ENCODE measurements at places on chromosomes 3 and 15.
A peak's percentile ranks its signal among the peaks of the same experiment; 100 is the strongest.

GRCh38 chr15:101496198-101496986 is 6.9 kb upstream of the PCSK6 start:
- DNase-seq = no peak

DNA sequence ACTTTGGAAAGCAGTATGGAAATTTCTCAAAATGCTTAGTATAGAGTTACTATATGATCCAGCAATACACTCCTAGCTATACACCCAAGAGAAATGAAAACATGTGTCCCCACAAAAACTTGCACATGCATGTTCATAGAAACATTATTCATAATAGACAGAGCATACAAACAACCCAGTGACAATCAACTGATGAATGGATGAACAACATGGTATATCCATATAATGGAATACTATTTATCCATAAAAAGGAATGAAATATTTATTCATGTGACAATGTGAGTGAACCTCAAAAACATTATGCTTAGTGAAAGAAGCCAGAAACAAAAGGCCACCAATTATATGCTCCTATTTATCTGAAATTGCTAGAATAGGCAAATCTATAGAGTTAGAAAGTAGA is 6.7 kb downstream of the MYH15 start:
- no peak for DNase-seq

DNA sequence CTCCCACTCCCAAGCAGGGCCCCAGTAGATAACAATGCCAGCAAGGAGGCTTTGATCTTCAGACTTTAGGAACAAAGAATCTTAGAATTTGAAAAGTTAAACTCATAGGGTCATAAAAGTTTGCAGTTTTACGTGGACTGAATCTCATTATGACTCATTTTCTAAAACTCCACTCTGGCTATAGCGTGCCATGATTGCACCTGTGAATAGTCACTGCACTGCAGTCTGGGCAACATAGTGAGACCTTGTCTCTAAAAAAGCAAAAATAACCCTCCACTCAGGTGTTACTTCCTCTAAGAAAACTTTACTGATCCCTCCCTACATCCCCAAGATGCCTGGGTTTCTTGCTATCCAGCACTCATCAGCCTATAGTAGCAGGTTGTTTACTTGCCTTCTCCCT is 104.5 kb downstream of the IL20RB start:
- no peak for DNase-seq

DNA sequence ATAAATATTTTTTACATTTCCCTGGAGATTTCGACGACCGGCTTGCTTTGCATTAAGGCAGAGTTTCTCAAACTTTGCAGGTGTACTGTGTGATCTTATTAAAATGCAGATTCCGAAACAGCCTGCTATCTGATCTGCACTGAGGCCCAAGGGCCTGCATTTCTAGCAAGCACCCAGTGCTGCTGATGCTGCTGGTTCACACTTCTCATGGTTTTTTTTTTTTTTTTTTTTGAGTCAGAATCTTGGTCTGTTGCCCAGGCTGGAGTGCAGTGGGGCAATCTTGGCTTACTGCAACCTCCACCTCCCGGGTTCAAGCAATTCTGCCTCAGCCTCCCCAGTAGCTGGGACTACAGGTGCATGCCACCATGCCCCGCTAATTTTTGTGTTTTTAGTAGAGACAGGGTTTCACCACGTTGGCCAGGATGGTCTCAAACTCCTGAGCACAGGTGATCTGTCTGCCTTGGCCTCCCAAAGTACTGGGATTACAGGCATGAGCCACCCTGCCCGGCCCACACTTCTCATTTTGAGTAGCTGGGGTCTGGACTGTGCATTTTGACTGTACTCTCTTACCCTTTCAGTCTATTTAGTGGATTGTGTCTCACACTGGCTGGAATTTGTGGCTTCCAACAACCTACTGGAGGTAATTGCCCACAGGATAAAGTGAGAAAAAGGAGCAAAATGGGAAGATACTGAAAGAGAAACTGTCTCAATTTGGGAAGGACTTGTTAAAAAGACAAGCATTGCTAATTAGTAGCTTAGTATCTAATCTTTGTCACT is 94.1 kb downstream of the ITPR1 start:
- DNase-seq = no peak

GRCh38 chr3:70550723-70551319 is 238.4 kb upstream of the MDFIC2 start:
- DNase-seq = peak; percentile 29

- DNase-seq = no peak
Measured at GRCh38 chr15:28992336-28992864, 106.6 kb downstream of the APBA2 start.

DNA sequence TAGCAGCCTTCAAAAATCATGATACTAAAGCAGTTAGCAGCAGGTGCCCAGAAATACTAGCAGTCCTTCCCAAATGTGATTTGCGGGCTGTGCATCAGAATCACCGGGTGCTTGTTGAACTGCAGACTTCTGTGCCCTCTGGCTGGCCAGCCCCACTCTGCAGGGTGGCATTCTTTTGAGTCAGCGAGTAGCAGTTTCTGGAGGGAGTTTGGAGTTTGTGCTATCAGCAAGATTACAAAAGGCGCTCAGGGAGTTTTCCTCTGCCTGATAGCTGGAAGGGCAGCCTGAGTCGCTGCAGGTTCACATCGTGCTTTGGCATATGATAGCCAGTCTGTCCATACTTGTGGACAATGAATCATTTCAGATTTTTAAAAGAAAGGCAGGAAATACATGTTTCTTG is 57.6 kb downstream of the CLDN11 start:
- DNase-seq = no peak

DNA sequence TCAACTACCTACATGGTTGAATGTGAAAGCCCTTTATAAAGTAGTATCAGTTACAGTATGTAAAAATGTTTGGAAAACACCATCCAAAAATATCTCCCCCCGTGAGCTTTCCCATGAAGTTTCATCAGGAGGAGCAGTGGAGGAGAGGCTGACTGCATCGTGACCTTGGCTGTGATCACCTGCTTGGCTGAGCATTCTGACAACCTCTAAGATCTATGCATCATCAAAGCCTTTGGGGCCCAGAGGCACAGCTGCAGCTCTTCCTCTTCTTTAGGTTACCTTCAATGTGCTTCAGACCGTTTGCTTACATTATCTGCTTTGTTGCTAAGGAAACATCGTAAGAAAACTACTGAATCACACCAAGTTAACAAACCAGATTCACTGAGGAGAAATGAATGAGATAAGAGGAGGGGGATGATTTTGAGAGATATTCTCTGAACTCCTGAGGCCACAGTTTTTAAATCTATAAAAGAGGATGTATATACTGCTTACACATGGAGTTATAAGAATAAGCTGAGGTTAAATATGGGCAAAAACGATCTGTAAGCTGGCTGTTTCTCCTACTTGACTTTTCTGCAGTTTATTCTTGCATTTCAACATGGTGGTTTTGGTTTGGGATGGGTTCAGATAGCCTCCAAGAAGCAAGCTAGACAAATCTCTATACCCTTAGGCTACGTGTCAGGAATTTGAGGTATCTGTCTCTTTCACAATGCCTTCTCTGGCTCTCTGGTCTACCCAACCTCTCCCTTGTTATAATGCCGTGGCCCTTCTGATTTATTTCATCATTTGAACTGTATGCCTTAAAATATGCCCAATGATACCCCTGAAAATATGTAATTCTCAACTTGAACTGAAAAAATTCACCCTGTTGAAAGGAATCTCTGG is 4.0 kb downstream of the GCSAM start:
- no peak for DNase-seq

- no peak for DNase-seq
Measured at GRCh38 chr3:179079537-179079936, 7.9 kb upstream of the ZMAT3 start.

GRCh38 chr3:169259661-169260060 is 403.9 kb downstream of the MECOM start:
- DNase-seq = no peak

- DNase-seq = no peak
Measured at GRCh38 chr3:162507397-162507796, 1010.8 kb downstream of the OTOL1 start.

- no peak for DNase-seq
Measured at GRCh38 chr3:18189282-18190050, 235.7 kb downstream of the SATB1 start.

DNA sequence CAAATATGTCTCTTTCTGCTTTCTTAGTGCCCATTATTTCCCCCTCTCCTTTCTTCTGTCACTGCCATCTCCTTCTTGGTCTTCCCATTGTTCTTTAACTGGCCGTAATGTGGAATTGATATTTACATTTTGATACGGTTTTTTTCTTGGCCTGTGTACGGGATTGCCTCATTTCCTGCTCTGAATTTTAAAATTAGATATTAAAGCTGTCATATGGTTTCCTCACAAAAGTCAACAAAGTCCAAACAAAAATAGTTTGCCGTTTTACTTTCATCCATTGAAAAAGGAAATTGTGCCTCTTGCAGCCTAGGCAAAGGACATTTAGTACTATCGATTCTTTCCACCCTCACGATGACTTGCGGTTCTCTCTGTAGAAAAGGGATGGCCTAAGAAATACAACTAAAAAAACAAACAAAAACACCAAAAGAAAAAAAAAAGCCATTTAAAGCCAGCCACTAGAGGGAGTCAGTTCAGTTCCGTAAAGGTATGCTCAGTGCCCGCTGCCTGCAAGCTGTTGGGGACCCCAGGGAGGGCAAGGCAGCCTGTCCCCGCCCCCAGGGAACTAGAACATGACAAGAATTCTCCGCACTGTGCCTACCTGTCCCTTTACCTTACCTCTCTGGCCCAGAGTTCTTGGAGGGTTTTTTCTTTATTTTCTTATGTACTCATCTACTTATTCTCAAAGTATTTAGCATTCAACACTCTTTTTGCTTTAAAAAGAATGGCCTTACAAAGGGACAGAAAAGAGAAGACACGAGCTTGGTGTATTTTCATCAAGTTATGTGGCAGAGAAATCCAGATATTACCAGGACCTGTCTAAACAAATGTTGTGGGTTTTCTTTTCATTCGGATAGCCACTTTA is 30.0 kb upstream of the NR2E3 start:
- no peak for DNase-seq

- DNase-seq = no peak
Measured at GRCh38 chr15:64398575-64398974, 10.9 kb downstream of the TRIP4 start.

DNA sequence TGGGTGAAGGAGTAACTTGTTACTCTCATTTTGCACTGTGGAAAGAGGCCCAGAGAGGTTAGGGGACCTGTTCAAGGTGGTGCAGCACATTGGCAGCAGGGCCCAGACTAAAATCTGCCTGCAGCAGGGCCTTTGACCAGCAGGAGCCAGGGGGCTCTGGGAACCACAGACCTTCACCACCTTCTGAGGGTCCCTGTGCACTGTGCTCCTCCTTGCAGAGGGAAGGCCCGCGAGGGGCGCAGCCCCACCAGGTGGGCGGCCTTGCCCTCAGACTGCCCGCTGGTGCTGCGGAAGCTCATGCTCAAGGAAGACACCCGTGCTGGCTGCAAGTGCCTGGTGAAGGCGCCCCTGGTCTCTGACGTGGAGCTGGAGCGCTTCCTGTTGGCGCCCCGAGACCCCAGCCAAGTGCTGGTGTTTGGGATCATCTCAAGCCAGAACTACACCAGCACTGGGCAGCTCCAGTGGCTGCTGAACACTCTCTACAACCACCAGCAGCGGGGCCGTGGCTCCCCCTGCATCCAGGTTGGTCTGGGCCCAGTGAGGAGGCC is 61.5 kb upstream of the FGD5 start:
- no peak for DNase-seq

DNA sequence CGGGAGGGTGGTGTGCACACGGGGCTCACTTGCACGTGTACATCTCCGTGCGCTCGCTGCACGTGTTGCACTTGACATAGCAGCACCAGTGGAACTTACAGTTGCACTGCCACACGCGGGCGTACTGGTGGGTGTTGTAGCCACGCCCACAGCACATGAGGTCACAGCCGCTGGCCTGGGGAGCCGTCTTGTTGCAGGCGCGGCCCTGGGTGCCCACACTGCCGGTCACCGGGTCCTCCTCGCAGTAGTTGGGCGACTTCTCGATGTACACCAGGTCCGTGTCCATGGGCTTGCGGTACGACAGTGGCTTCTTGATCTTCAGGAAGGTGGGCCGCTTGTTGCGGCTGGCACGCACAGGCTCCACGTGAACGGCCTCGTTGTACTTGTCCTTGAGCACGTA is 61.0 kb downstream of the WNT7A start:
- DNase-seq = no peak

DNA sequence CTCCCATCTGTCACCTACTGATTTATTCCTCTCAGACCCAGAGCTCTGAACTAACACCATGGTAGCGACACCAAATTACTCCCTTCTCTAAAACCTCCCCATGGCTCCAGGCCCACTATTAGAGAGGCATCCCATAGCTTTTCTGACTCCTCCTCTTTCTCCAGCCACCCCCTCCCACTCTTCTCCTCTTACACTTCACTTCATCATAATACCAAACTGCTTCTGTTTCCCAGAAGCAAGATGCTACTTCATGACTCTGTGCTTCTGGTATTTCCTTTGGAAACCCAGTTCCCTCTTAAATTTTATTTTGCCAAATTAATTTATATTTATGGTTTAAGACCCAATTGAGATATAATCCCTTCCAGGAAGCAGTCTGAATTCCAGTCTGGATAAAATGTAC is 465.1 kb upstream of the PDZRN3 start:
- no peak for DNase-seq

DNA sequence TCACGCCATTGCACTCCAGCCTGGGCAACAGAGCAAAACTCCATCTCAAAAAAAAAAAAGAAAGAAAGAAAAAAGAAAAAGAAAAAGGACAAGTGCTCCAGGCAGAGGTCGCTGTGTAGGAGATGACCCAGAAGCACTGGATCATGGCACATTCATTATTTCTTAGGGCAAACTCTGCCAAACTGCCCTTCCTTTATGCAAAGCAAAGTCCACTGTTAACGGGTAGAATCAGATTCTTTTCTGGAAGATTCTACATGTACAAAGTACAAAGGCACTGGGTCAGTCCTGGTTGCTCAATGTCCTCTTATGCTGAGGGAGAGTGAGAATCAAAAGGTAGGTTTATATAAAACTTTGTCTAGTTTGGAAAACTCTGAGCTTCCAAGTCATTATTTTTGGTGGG is 144.9 kb downstream of the FEZF2 start:
- DNase-seq = no peak

GRCh38 chr3:138511945-138512344 is 77.5 kb downstream of the ESYT3 start:
- DNase-seq = no peak

GRCh38 chr3:60675424-60675823 is 575.8 kb downstream of the FHIT start:
- DNase-seq = no peak

GRCh38 chr3:180048840-180049239 is 12.1 kb upstream of the PEX5L start:
- no peak for DNase-seq

DNA sequence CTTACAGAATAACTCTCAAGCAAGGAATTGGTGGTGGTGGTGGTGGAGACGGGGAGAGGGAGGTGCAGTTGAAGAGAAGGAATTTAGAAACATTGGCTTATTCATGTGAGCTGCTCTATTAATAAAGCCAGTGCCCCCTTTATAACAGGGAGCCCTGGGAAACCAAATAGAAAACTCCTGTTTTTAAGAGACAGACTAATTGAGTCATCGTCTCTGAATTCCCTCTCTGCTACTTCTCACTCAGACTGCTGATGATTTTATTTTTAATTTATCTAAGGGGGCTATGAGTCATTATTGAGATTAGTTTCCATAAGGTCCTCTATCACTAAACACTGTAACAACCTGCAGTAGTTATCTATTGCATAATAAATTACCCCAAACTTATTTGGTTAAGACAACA is 145.9 kb upstream of the GALNT15 start:
- DNase-seq = no peak

- no peak for DNase-seq
Measured at GRCh38 chr3:4478261-4478660, 11.2 kb upstream of the SUMF1 start.
